NCI-H1105 (cell line): ENCODE measurements at places on chromosomes 7 and 10.

GRCh38 chr10:28991333-28992270, 297.3 kb upstream of the LYZL1 start:
- no peak for DNase-seq

DNA sequence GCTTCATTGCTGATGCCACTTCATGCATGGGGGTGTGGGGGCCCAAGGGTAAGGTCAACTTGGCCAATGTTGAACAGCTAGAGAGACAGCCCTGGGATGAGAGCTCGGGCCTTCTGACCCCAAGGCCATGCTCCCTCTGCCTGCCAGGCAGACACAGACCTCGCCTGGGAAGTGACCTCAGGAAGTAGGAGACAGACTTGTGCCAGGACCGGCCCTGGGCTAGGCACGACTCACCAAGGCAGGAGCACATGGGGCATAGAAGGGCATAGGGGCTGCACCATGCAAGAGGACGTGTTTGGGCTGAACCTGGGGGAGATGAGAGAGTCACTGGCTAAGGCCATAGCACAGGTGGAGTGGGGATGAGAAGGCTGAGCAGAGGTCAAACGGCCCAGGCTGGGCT, 27.1 kb downstream of the ZCCHC24 start:
- DNase-seq = no peak

GRCh38 chr7:120404042-120404441, 131.1 kb downstream of the KCND2 start:
- DNase-seq = no peak

DNA sequence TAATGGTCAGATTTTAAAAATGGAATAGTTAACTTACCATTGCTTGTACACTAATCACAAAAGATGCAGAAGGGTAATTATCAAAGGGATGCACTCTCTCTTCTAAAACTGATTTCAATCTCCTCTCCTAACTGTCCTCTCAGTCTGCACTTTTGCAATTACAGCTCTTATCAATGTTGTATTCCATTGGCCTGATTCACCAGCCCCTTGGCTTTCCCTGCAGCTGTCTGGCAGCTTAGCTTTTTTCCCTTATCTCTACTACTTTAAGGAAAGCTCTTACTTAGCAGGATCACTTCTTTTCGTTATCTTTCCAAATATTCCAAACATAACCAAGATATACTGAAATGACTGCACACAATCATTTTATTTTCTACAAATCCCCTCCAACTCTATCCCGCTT, 448.8 kb downstream of the GRM8 start:
- no peak for DNase-seq

DNA sequence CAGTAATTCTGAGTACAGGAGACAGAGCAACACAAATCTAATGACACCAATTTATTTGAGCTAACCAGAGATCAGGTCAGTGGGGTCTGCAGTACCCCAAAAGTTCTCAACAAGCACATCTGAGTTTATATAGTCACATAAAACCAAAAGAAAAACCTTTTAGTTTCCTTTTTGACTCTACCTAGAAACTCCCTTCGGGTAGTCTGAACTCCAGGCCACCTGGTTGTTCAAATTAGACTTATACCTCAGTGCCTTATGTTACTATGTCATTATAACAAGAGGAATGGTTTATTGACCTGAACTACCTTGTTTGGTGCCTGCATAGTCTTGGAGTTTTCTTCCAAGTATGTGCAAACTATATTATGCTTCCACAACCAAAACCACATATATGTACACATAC, 14.6 kb downstream of the ZCWPW1 start:
- DNase-seq = no peak

DNA sequence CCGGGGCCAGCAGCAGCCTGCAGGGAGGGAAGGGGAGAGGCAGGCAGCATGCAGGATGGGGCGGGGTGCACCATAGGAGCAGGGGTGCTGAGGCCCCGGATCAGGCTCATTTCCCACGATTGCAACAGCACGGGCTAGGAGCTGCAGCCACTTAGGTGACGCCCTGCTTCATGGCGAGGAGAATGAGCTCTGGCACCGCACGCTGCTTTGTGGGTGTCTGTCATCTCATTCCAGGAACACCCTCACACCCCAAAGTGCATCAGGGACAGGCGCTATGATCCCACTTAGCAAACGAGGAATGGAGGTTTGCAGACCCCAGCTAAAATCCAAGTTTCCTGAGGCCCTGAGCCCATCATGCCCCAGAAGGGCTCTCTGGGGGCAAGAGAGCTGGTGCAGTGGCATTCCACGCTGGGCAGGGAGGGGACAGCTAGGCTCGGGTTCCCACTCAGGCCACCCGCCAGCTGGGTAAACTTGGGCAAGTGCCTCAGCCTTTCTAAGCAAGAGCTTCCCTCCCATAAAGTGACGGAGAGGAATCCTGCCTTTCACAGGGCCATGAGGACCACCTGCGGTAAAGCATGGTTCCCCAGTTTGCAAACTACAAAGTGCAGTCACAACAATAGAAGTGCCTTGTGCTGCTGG, 9.3 kb downstream of the KCNH2 start:
- DNase-seq = no peak
